ENCODE measurements at places on chromosomes 5 and 9.
A peak's percentile ranks its signal among the peaks of the same experiment; 100 is the strongest.

GRCh38 chr9:34121996-34122395, 4.5 kb downstream of the DCAF12 start:
- no peak for DNase-seq

GRCh38 chr9:3477236-3477834, 48.5 kb downstream of the RFX3 start:
- DNase-seq: no peak

DNA sequence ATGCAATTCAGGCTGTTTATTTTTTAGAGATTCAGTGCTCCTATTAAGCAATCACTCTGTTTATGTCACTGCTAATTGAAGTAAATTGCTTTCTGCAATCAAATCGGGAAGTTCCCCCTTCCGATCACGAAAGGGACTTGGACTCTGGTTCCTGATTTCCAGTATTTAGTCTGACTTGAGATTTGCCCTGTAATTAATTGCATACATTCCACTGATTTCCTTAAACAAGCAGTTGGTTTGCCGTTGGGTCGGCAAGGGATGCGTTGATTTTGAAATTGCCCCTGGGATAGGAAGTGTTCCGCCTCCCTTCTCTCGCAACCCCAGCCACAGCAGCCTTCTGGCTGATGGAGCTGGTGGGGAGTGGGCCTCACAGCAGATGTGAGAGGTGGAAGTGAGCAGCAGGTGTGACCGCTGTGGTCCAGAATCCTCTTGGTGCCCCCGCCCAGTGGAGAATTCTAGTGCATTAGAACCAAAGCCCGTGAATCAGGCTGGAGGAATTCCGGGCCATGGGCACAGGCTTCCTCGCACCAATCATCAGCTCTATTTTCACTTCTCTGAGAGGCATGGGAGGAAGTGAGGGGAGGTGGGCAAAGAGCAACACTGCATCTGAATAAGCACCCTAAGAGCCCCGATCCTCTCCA, 102.5 kb downstream of the SPRY4 start:
- no peak for DNase-seq

DNA sequence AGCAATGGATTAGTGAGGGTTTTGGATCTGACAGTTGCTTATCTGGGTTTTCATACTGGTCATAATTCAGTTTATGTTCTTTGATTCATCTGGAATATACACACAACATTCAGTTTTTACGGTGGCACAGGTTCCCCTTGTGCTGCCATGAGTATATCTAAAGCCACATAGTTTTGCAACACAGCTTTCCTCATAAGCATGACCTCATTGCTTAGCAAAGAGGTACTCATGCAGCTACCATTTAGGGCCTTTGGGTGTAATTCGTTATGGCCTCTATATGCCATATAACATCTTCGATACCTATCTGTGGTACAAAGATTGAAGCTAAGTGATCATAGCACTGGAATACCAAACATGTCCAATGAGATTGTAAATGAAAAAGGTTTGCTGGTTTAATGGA, 2.9 kb upstream of the RBM22 start:
- DNase-seq: no peak

DNA sequence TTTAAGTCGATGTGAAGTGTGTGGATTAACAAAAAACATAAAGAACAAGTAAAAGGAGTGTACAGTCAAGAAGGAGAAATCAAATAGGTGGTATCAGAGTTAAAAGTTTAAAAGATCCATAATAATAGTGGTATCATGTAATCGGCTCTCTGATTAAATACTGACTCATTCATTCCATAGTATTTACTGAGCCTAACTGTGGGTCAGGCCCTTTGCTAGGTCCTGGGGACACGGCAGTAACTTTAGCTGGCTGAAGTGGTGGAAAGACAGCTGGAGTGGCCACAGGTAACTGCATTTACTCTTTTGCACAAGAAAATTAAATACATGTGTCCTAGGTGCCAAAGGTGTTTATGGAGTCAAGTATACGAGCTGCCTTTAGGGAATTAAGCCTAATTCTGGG, 124.0 kb downstream of the GNAQ start:
- no peak for DNase-seq

GRCh38 chr5:169442403-169442874, 141.1 kb upstream of the SPDL1 start:
- no peak for DNase-seq

GRCh38 chr5:80068775-80069174, 33.6 kb downstream of the THBS4 start:
- DNase-seq: no peak

- DNase-seq: no peak
Observed at GRCh38 chr5:171221916-171222315, 87.1 kb upstream of the TLX3 start.

GRCh38 chr9:130988905-130989304, 20.1 kb upstream of the LAMC3 start:
- DNase-seq: no peak

GRCh38 chr9:124776954-124777648, at the start of gene OLFML2A:
TSS of gene OLFML2A (plus strand) at chr9:124777133. CDS start at chr9:124777271, 138 bp downstream.
- no peak for DNase-seq

DNA sequence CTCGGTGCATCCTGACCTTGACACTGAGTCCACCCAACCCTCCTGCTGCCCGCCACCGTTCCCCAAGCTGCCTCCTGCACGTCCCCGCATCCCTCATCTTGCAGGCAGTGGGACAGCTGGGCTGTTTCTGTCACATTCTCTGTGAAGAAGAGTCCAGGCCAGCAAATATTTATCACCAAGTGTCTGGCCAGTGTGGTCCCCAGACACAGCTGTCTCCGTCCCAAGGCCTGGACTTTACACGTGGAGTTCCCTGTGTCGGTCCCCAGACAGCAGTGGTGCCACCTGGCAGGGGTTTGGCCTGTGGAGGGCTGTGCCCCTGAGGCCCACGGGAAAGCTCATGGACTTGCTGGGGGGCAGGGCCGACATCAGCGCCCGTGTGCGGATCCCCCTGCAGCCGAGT, 9.2 kb upstream of the SLC12A7 start:
- DNase-seq: no peak

DNA sequence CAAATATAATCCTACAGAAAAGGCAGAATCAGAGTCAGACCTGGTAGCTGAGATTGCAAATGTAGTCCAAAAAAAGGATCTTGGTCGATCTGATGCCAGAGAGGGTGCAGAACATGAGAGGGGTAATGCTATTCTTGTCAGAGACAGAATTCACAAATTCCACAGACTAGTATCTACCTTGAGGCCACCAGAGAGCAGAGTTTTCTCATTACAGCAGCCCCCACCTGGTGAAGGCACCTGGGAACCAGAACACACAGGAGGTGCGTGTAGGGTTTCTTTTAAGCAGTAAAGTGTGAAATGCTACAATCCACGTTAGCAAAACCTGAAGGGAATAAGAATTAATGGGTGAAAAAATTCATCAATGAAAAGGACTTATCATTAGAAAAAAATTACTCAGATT, 145.8 kb downstream of the GIN1 start:
- DNase-seq: no peak

DNA sequence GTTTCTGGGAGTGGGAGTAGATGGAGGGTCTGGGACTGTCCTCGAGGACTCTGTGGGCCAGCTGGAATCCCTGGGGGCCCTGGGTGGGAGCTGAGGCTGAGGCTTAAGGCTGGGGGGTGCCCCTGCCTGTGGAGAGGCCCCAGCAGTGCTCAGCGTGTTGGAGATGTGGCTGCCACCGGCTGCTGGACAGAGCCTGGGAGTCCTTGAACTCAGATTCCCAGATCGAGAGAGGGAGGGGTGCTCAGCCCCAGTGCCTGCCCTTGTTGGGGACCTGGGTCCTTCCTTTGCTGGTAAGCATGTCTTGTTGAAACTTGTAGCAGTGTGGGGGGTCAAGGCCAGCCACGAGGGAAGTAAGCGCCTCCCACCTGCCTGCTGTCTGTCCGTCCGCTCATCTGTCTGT, 10.7 kb downstream of the RXRA start:
- no peak for DNase-seq

DNA sequence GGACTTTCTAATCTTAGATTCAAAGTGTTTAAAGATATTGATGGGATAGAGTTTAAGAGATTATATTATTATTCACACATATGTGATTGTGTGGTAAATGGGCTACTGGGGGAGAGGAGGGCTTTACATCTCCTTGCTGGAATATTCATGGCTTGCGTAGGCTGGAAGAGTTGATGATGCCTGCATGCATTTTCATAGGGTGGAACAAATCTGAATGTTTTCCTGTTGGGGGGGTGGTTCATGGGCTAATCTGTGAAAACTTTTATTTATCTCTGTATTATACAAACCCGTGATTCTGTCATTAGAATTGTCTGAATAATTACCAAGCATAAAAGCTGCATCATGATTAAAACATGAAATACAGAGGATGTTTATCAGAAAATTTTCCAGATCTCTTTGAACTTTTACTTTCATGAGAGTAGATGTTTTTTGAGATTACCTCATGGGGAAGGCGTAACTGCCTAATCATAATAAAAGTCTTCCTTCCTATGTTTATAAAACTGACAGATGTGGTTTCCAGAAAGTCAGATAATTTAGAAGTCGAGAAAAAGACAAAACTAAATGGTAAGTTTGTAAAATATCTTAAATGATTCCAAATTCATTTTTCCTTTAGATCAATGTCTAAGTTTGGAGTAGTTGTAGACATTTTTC, 1185.4 kb upstream of the SEMA6A start:
- no peak for DNase-seq

GRCh38 chr5:117594166-117594565, 1019.5 kb upstream of the SEMA6A start:
- peak; percentile 27 for DNase-seq

- no peak for DNase-seq
Observed at GRCh38 chr9:2418619-2419018, 203.0 kb upstream of the VLDLR start.

DNA sequence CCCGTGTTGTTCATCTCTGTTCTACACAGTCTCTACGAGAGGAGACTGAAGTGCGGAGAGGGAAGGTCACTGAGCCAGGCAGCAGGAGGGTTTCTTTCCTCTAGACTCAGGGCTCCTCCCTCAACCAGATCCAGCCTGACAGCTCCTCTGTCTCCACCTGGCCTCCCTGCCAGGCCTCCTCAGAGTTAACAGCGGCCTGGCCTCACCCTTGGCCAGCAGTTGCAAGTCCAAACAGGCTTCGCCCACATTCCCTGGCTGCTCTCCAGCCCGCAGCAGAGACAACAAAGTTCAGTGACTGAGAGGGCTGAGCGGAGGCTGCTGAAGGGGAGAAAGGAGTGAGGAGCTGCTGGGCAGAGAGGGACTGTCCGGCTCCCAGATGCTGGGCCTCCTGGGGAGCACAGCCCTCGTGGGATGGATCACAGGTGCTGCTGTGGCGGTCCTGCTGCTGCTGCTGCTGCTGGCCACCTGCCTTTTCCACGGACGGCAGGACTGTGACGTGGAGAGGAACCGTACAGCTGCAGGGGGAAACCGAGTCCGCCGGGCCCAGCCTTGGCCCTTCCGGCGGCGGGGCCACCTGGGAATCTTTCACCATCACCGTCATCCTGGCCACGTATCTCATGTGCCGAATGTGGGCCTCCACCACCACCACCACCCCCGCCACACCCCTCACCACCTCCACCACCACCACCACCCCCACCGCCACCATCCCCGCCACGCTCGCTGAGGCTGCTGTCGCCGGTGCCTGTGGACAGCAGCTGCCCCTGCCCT, at the start of gene HRCT1:
Gene HRCT1 (plus strand): TSS at position 291 of the 768 bp plus-strand sequence. CDS start 86 bp downstream, at position 377.
- DNase-seq: no peak

GRCh38 chr5:37667846-37668245, 172.0 kb downstream of the GDNF start:
- DNase-seq: no peak

DNA sequence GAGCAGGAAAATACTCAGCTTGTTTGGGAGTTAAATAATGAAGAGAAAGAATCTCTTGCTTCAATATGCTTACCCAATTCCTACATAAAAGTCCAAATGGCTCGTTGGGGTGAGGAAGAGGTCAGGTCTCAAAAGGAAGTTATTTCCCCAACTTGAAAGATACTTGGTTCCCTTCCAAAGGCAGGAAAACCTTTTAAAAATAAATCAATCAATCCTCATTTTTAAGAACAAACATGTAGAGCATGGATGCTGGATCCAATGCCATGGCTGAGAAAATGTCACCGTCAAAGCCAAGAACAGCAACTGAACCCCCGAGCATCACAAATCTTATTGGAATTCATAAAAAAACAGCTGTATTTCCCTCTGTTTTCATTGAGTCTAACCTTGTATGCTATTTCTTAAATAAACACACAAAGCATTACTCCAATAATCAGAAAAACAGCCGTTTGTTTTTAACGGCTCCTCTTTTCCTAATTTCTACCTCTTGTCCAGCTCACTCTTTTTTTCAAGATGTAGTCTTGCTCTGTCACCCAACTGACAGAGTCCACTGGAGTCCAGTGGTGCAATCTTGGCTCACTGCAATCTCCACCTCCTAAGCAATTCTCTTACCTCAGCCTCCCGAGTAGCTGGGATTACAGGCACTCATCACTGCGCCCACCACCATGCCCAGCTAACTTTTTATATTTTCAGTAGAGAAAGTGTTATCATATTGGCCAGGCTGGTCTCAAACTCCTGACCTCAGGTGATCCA, 140.7 kb downstream of the GNA14 start:
- no peak for DNase-seq

DNA sequence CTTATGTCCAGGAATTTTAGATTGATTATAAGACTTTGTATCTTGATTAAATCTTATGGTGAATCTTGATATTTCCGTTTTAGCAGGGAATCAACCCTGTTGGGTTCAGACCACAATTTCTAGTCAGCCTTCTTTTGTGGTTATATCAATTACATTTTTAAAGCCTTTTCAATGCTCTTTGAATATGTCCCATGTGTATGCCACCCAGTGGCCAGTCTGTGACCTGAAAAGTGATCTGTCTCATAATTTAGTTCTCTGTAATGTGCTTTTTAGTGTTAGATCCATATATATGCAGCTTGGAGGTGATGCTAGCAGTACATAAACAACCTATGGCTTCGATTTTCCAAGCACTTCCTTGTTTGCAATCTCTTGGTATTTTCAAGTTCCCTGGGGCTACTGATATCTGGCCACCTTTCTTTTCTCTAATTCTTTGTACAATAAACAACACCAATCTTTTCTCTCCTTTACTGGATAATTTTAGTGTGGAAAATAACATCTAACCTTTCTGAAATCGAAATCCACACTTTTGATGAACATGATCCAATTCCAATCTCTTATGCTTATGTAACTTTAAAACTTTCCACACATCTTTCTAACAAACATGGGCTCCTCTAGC, 28.8 kb downstream of the PDE8B start:
- no peak for DNase-seq

GRCh38 chr9:28718226-28718625, 1144.9 kb upstream of the C9orf72 start:
- DNase-seq: no peak

- DNase-seq: no peak
Observed at GRCh38 chr5:124394700-124395245, 351.7 kb downstream of the ZNF608 start.

DNA sequence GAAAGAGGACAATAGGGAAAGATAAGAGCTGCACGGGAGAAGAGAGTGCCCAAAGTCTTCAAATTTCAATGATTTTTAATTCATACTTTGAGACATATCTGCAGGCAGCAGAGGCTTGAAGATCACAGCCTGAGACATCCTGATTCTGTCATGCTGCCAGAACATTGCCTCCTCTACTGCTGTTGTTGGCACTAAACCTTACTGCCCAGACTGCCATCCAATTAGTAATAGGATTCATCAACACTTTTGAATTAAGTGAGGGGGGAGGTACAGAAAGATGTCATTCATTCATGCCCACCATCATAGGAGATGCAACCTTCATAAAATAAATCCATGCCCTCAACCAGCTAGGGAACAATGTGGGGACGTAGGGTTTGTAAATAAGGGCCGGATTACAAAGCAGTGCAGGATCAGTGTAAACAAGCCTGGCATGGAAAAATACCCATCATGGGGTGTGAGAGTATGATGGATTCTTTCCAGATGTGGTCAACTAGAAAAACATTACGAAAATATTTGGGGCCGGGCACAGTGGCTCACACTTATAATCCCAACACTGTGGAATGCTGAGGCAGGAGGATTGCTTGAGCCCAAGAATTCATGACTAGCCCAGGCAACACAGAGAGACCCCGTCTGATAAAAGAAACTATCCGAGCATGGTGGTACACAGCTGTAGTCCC, 122.1 kb upstream of the DAPK1 start:
- DNase-seq: no peak
